Kidney epithelial cell (primary cell): ENCODE measurements at places on chromosomes 6 and 20. TPM values are rescaled to one million over a fixed set of nuclear protein-coding genes. Genes with fewer than 3 reads are reported as not detected.

CFAP61 gene
- 0.14 TPM in 1 of 2 replicates, not detected in the other for total RNA-seq

PGC gene
- total RNA-seq: not detected in 2 replicates

LKAAEAR1 gene
- total RNA-seq: not detected in 2 replicates

HTR1E gene
- total RNA-seq: not detected in 2 replicates

HLA-DQB2 gene
- total RNA-seq: not detected in 2 replicates

C20orf144 gene
- not detected in 2 replicates for total RNA-seq

TGM3 gene
- not detected in 2 replicates for total RNA-seq

BPIFB2 gene
- total RNA-seq: not detected in 2 replicates
